ENCODE measurements at places on chromosomes 11 and 22.

DNA sequence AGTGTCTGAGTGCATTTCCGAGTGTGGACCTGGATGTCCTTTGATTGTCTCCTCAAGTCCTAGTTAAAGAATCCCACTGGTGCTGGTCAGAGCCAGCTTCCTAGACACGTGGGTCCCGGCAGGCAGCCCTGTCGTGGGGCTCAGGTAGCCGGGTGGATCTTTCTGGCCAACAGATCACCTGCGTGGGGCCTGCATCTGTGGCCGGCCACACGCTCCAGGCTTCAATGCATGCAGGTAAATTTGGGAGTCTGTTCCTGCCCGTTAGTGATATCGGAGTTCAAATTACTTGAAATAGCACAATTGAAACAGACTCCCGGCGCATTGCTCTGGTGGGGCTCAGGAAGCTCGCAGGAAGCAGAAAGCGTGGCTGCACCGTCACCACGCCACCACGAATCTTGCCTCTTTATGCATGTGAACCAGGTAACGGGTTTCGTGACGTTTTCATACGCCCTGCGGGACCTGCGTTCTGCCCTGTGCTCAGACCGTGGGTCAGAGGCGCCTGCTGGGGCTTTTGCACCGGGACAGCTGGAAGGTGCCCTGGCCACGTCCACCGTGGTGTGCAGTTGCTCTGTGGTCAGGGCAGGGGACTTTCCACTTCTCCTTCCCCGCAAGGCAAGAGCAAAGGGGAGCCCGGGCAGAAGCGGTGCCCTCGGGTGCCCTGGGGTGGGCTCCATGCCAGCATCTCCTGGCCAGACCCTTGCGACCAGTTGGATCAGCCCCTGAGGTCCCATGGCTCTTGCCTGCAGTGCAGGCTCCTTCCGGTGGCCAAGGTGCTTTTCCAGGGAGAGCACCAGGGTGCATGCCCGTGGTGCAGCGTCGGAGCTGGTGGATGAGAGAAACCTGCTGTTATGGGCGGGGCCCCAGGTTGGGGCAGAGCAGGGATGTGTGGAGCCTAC is 803.5 kb downstream of the BRD1 start:
- DNase-seq, result no peak

DNA sequence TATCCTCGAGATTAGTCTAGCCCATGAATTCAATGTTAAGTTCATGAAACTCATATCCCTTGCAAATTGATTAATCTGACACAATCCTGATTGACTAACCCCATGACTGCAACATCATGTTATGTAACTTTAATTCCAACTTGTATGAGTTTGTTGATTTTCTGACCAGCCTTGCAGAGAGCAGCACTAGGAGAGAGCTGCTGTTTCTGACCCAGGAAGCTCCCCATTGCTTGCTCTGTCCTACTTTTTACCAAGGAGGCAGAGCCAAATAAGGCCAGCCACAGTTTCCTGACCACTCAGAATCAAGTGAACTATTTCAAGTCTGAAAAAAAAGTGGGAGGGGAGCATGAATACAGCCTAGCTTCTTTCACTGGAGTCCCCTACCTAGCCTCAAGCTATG is 13.2 kb downstream of the MPZL3 start:
- no peak for DNase-seq

DNA sequence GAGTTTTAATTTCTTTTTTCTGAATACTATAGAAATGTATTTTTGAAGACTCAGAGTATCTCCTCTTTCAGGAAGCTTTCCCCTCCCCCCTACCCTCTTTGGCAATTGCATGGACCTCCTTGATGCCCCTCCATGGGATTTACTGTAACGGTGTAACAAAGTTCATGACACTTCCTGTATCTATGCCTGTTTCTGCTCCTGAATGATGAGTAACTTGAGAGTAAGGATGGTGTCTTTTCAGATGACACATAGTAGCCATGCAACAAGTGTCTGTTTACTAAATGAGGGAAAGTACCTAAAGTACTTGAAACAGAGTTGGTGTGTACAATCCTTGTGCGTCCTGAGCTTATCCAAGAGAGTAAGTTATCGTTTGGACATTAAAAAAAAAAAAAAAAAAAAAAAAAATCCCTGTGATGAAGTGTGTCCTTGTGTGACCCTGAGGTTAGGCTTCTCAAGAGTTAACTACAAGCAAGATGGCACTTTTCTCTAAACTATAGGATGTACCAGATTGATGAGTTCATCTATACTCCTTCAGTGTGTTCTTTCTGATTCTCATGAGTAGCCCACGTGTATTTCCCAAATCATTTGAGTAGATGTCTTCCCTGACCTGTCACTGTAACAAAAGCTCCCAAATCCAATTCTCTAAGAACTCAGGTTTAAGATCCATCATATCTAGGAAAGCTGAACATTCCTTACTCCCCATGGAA is 7.4 kb downstream of the ETS1 start:
- peak; percentile 68 for DNase-seq

DNA sequence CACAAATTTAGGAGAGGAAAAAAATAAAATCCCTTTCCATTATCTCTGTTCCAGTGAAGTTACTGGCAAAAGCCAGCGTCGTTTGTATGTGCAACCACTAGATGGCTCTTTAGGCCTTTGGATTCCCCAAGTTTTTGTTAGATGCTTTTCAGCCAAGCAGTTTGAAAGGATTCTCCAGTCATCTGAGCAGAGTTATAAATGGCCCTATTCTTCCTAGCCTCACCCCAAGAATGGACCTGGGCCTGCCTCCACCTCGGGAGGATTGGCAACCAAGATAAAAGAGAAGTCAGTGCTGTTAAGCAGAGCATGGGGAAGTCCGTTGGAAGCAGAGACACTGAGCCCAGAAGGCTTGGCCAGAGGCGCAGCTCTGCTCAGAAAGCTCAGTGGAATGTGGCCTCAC is 15.4 kb downstream of the FAM181B start:
- peak; percentile 83 for DNase-seq

DNA sequence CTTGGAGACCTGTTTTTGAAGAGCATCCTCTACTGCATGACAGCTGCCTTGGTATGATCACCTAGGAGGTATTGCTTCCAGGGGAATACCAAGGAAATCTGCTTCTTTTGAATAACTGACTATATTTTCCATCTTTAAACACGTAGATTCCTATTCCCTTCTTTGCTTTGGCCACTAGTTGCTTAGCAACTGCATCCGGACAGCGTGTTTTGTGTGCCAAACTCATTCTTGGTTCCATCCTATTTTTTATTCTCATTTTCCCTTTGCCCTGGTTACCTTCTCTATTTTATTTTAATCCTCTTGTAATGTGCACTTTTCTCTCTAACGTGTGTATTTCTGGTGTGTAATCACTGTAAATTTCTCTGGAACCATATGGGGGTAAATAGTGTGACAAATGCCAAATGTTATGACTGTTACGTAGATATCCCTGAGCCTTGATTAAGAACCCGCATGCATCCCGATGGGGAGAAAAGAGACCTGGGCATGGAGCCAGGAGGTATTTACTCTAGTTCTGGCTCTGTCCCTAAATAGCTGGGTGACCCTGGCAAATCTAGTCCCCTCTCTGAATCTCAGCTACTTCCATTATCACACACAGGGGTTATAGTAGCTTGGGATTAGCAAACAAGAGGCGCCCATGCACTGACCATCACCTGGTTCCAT is 241.7 kb downstream of the MIAT start:
- DNase-seq, result no peak

DNA sequence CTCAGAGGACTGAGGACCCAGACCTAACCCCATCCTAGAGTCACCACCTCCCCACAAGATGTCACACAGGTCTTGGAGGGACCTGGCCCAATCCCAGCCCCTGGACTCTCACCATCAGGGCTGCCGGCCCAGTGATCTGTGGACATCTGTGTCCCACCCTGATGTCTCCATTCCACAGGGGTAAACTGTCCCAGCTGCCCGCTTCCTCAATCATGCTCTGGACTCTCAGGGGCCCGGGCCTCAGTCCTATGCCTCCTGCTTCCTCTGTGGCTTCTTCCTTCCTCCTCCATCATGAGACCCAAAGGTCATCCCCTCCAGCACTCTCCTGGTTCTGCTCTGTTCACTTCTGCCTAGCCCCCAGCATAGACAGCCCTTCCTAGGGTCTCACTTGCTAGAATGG is 32.2 kb downstream of the ARAP1 start:
- DNase-seq, result no peak

GRCh38 chr11:61602775-61603569 is 22.1 kb upstream of the SYT7 start:
- peak; percentile 92 for DNase-seq

DNA sequence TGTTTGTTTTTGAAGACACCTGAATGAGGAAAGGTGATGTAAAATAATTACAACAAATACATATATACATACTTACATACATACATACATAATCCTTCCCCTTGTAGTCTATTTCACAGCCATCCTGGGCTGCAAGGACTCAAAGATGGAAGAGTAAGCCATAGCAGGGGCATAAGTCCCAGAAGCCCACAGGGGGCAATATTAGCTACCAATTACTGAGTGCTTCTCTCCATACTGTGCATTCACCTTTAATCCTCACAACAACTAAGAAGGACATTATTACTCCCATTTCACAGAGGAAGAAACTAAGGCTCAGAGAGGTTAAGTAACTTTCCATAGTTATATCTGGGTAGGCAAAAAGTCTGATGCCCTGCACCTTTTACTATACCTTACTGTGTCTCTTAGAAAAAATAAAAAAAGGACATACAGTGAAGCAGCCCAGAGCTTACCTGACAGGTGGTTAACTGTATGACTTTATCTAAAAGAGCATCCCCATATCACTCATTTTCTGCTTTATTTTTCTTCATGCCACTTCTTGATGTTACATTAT is 2.7 kb downstream of the SERGEF start:
- no peak for DNase-seq

DNA sequence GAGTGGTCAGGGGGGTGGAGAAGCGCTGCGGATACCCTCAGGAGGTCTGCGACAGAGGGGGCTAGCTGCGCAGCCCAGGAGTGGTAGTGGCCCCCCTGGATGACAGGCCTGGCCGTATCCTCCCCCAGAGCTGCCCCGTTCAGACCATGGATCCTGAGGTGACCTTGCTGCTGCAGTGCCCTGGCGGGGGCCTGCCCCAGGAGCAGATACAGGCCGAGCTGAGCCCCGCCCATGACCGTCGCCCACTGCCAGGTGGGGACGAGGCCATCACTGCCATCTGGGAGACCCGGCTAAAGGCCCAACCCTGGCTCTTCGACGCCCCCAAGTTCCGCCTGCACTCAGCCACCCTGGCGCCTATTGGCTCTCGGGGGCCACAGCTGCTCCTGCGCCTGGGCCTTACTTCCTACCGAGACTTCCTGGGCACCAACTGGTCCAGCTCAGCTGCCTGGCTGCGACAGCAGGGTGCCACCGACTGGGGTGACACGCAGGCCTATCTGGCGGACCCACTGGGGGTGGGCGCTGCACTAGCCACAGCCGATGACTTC is 505 bp downstream of the NUDT22 start:
- peak; percentile 83 for DNase-seq

DNA sequence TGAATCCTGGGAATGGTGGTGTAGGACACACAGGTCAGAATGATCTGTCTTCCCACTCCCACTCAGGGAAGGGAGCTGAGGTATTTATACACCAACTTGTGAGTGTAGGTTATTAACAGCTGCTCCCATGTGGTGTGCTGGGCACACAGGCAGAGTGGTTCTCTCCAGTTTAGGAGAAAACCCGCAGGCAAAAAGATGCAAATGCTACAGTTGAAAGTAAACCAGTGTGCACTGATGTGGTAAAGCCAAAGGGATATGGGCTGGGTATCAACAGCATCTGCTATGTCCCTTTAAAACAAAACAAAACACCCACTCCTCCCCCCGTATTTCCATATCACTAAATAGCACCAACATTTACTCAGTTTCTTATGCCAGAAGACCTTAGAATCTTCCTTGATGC is 75.4 kb upstream of the SYT13 start:
- DNase-seq, result no peak

DNA sequence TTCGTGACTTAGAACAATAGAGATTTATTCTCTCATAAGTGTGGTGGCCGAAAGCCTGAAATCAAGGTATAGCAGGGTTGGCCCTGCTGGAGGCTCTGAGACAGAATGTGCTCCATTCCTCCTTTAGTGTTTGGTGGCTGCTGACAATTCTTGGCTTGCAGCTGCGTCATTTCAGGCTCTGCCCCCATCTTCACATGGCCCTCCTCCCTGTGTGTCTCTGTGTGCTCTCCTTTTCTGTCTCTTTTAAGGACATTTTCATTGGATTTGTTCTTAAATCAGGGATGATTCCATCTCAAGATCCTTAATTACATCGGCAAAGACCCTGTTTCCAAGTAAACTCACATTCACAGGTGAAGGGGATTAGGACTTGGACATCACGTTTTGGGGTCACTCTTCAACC is 10.2 kb upstream of the APOL6 start:
- DNase-seq, result no peak

DNA sequence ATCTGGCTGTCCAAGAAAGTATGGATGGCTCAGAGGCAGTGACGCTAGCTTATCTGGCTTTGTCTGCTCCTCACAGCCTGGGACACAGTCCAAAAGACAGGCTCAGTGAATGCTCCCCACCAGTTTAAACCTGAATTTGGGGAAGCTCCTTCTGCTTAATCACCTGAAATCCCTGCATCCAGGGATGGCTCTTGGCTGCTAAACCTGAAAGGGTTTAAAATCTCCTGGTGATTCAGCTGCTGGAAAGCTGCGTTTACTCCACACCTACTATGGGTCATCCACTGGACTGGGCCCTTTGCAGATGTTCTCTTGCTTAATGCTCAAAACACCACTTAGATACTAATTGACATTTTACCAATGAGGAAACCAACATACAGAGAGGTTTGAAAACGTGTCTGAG is 302.0 kb upstream of the NARS2 start:
- no peak for DNase-seq

- no peak for DNase-seq
Observed at GRCh38 chr11:64540428-64540825, 50.6 kb upstream of the SLC22A12 start.
